ENCODE measurements at places on chromosomes 12 and 14.

- DNase-seq: no peak
Observed at GRCh38 chr12:690466-690865, 27.2 kb upstream of the NINJ2 start.

DNA sequence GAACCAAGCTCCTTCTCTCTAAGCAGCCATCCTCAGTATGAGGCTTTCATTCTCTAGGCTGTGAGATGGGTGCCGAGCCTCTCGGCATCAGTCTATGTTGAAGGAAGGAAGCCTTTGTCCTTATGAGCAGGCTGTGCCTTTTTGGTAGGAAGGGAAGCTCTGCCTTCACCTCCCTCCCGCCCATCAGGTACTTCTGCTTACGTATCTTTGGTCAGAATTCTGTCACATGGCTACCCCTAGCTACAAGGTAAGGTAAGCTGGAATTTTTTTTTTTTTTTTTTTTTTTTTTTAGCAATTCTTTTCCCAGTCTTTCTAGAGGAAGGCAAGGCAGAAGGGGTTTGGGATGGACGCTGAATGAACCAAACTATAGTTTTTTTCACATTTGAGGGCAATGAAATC, 16.9 kb downstream of the BATF start:
- DNase-seq: no peak

DNA sequence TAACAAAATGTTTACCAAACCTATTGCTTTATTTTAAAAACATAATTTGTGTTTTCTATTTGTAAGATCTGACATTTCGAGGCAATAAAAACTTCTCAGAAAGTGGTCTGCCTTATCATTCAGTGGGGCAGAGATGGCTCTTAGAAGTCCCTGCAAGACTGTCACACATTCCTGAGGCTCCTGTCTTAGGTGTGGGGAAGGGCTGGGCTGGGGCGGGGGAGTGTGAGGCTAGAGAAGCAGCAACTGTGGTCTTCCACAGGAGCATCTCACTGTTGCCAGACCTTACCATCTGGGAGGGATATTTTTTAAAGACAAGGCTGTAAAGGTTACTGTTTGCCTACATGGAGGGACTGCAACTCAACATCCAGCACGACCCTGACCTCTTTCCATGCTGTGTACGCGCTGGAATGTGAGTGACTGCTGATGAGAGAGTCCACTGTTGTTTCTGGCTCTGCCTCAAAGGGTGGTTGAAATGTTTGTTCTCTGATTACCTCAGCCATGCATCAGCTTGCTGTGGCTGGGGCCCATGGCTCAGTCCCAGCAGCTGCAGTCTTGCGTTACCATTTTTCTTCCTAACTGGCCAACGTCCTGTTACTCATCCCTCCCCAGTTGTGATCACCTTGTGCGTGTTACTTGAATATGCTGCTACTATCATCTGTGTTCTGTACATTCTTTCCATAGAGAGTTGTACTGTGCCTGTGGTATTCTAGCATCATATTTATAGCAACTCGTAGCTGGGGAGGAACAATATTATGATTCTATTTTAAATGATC, 12.4 kb downstream of the ERG28 start:
- DNase-seq: no peak

DNA sequence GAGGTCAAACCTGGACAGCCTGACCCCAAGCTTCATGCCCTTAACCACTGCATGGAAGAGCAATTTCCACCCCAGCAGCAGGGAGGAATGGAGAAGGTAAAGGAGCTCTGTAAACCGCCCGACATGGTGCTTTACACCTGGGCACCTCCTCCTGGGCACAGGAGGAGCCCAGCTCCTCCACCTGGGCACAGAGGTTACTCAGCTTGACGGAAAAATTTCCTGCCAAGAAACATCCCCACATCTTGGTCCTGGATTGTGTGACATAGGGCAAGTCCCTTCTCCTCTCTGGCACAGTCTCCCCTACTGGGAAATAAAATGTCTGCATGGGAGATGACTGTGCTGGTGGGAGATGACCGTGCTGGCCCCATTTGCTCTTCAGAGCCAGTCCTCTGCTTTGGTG, 40.8 kb downstream of the TTC7B start:
- no peak for DNase-seq

- no peak for DNase-seq
Observed at GRCh38 chr12:113244047-113244460, 22.8 kb downstream of the TPCN1 start.

- DNase-seq: no peak
Observed at GRCh38 chr14:29462321-29462720, 465.3 kb downstream of the PRKD1 start.

- DNase-seq: no peak
Observed at GRCh38 chr12:34051486-34051885, 29.2 kb downstream of the ALG10 start.

GRCh38 chr12:123713398-123713797, 1.2 kb downstream of the ATP6V0A2 start:
- DNase-seq: no peak

GRCh38 chr12:131673888-131674257, 37.0 kb upstream of the SFSWAP start:
- DNase-seq: no peak

GRCh38 chr12:131383291-131383690, 327.6 kb upstream of the SFSWAP start:
- no peak for DNase-seq

- DNase-seq: no peak
Observed at GRCh38 chr12:75579552-75579951, 68.1 kb upstream of the KRR1 start.

DNA sequence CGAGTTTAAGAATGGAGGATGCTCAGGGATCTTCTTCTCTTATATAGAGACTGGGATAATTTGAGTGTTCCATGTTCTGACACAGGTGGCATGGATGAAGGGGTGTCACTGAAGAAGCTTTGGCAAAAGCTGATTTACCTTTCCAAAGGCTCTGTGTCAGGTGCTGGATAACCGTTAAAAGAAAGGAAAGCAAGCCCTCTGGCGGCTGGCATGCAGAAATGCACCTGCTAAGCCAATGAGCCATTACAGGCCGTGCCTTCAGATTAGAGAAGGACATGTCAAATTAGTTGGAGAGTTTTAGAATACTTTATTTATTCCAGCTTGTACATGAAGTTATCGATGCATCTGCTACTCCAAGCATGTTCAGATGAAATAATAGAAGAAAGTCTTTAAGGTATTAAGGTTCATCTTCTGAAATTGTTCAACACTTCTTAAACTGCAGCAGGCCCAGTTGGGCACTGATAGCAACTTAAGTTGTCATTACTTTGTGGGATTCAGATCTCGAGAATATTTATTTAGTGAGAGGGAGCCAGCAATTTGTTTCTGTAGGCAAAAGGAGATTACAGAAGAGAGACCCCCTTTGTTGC, 678.2 kb downstream of the NRXN3 start:
- DNase-seq: no peak

GRCh38 chr14:91897106-91897701, 29.9 kb upstream of the TC2N start:
- no peak for DNase-seq

GRCh38 chr14:87153901-87154300, 839.1 kb downstream of the GALC start:
- DNase-seq: no peak

DNA sequence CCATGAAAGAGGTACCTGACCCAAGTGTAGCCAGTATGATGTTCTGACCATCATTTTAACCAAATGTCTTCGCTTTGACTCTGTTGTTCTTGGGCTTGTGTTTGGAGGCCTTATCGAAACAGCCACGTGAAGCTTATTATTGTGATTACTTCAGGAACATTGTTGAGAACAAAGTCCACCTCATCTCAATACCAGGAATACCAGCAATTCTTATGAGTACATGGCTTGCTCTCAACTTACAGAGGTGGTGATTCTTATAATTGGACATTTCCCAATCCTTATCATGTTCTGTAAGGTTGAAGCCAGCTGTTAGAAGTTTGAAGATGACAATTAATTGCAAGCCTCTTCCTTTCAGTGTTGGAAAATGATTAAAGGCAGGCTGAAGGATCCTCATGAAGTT, 21.8 kb upstream of the RPS6KA5 start:
- DNase-seq: no peak

- no peak for DNase-seq
Observed at GRCh38 chr12:31456562-31456961, 130.6 kb upstream of the SINHCAF start.

- no peak for DNase-seq
Observed at GRCh38 chr12:15544589-15544988, 222.3 kb downstream of the PTPRO start.

DNA sequence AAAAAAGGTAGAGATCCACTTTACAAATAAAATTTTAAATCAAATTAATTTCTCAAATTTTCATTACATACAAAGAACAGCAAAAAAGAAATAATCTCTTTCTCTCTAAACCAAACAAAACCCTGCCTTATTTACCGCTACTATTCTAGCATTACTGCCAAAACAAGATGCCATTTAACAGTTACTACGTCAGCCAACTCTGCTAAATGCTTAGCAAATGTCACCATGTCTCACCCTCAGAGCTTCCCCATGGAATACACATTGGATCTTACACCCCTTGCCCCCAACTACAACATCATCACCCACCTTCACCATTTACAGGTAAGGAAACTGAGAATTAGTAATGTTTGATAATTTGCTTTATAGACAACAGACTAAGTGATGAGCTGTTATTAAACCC, 23.0 kb upstream of the NR2C1 start:
- no peak for DNase-seq

DNA sequence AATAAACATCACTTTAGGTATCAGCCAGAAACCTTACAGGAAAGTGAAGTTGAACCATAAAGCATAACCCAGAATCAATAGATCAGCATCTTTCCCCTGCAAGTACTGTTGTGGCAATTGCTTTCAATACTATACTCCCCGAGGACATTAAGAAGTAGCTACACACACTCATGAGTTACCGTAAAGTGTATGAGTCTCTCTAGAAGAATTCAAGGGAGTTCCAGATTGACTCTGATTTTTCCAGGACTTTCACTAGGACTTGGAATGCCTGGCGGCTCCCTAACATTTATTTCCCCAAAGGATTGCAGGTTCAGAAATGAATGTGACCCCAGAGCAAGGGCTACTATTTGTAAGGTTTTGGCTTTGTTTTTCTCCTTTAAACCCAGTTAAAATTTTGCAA, 465.4 kb upstream of the MDGA2 start:
- DNase-seq: no peak

Measured in stimulated activated CD4-positive, alpha-beta T cell treated with anti-CD3 and anti-CD28 coated beads, Interleukin-12 subunit alpha, Interleukin-12 subunit beta, amount 100 ng/mL, for 24 hours (primary cell).